ENCODE measurements at places on chromosomes 6 and 20. TPM values are rescaled to one million over a fixed set of nuclear protein-coding genes. Genes with fewer than 3 reads are reported as not detected.

GRCh38 chr6:149646599-149646998, 1.9 kb downstream of the KATNA1 start:
- no peaks in the 10 kb centered on the region for H3K36me3 ChIP-seq
- H3K27ac ChIP-seq = no peak overlapping the region
- H3K27me3 ChIP-seq = no peaks in the 10 kb centered on the region
- H3K4me3 ChIP-seq = peak overlapping the region; percentile 91
- no peak for DNase-seq
- H3K4me1 ChIP-seq = peaks cover 17% of the 10 kb centered on the region

- H3K4me1 ChIP-seq = peaks cover 25% of the 10 kb centered on the region
- no peaks in the 10 kb centered on the region for H3K27me3 ChIP-seq
- no peaks in the 10 kb centered on the region for H3K36me3 ChIP-seq
- DNase-seq = no peak
- H3K27ac ChIP-seq = no peak overlapping the region
Observed at GRCh38 chr6:137808191-137808590, 58.9 kb upstream of the TNFAIP3 start.

DNA sequence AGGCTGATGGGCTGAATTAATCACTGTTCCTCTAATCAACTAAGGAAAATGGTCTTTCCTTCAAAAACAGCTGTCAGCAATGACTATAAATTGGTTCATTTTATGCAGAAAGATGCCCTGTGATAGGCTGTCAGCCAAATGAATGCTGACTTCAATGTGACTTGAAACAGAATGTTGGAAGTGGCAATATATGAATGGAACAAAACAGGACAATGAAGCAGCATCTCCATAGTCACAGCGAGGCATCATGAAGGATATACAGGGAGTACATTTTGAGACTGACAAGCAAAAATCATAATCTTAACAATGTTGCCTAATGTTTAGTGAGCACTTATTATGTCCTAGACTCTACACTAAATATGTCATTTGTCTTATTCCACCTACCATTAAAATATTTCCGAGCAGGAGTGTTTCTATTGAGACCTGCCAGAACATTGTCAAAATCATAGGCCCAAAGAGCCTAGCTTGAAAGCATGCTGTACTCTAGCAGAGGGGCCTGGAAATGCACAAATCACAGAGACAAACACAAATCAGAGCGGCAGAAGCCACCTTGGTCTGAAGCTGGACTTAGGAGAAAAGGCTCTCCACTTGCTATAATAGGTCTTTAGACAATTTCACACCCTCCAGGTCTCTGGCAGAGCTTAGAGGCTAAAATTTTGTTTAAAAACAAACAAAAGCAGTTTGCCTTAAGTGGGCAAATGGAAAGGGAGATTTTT, 63.3 kb downstream of the FAM50B start:
- no peaks in the 10 kb centered on the region for H3K4me1 ChIP-seq
- H3K36me3 ChIP-seq = no peaks in the 10 kb centered on the region
- peaks cover 43% of the 10 kb centered on the region for H3K27me3 ChIP-seq
- DNase-seq = no peak
- H3K4me3 ChIP-seq = no peak overlapping the region

The BTN1A1 gene
- 0.25 TPM for polyA plus RNA-seq

DNA sequence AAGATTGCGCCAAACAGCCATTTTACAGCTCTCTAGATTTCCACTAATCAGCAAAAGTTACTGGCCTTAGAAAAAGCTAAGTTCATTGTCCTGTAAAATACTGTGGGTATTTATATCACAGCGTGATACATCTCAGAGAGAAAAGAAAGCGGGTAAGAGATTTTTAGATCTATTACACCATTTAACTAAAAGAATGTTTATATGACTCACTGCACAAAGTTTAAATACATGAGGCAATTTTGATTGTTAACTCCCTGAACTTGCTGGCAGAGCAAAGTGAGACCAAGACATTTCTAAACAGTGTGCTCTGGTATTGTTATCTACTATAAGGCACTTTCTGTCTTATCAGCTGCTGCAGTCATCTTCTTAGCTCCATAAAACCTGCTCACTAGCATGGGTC, 314.3 kb downstream of the EPHA7 start:
- H3K27ac ChIP-seq = no peak overlapping the region
- no peaks in the 10 kb centered on the region for H3K27me3 ChIP-seq
- H3K4me1 ChIP-seq = no peaks in the 10 kb centered on the region
- H3K4me3 ChIP-seq = no peak overlapping the region
- DNase-seq = no peak
- no peaks in the 10 kb centered on the region for H3K36me3 ChIP-seq

The COL21A1 gene
- not detected for polyA plus RNA-seq

- H3K27me3 ChIP-seq = peaks cover 50% of the 10 kb centered on the region
- DNase-seq = no peak
- H3K27ac ChIP-seq = no peak overlapping the region
- no peak overlapping the region for H3K4me3 ChIP-seq
- no peaks in the 10 kb centered on the region for H3K4me1 ChIP-seq
Observed at GRCh38 chr20:50318710-50319109, 128.1 kb downstream of the CEBPB start.

The ME1 gene
- not detected for polyA plus RNA-seq

- H3K4me1 ChIP-seq = no peaks in the 10 kb centered on the region
- H3K27me3 ChIP-seq = no peaks in the 10 kb centered on the region
- no peaks in the 10 kb centered on the region for H3K36me3 ChIP-seq
Observed at GRCh38 chr6:53640361-53640760, 25.2 kb downstream of the KLHL31 start.

The CGA gene
- polyA plus RNA-seq = not detected

GRCh38 chr6:19432966-19433498, 404.1 kb upstream of the ID4 start:
- H3K27ac ChIP-seq = no peak overlapping the region
- no peaks in the 10 kb centered on the region for H3K4me1 ChIP-seq
- DNase-seq = no peak

- no peak overlapping the region for H3K27ac ChIP-seq
- DNase-seq = no peak
- H3K4me1 ChIP-seq = peaks cover 18% of the 10 kb centered on the region
- no peak overlapping the region for H3K4me3 ChIP-seq
- H3K36me3 ChIP-seq = peaks cover 16% of the 10 kb centered on the region
Observed at GRCh38 chr20:33853507-33853813, 42.3 kb downstream of the CHMP4B start.

DNA sequence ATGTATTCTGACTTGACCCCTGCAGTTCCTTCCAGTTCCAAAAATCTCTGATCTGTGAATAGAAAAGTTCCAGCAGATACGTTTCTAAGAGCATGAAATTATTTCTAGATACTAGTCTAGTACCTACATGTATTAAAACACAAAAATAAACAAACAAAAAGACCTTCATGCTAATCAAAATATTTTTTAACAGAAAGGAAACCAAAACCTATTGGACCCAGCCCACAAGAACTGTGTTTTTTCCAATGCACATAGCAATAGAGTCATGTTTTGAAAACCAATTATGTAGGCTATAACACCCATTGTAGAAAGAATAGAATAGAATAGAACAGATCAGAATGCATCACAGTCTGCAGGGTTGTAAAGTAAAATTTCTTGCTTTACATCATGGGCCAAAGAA, 158.6 kb upstream of the TNFAIP3 start:
- DNase-seq = no peak
- no peaks in the 10 kb centered on the region for H3K36me3 ChIP-seq
- H3K27ac ChIP-seq = peak overlapping the region; percentile 94

DNA sequence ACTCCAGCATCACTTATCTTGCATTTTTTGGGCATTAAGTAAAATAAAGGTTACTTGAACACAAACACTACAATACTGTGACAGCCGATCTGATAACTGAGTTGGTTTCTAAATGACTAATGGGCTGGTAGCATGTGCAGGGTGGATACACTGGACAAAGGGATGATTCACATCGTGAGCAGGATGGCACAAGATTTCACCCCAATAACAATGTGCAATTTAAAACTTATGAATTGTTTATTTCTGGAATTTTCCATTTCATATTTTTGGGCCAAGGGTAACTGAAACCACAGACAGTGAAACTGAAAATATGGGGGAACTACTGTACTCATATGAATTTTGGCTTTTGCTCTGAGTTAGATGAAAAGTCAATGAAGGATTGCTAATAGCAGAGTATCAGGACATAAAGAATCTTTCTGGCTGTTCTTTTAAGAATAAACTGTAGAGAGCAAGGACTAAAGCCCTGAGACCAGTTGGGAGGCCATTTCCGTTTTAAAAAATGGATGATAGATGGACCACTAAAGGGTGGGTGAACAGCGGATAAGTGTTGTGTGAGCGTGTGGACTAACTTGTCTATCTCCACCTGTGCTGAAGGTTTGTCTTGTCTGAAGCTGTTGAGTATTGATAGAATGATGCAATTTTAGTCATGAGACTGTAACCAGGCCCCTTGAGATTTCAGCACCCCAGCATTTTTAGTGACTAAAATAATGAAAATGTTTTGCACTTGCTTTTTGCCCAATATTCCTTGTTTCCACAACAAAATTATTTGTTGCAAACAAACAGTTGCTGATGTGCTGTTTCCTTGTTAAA, 8.2 kb downstream of the SPINT3 start:
- peaks cover 28% of the 10 kb centered on the region for H3K27me3 ChIP-seq
- no peak for DNase-seq
- no peaks in the 10 kb centered on the region for H3K4me1 ChIP-seq
- no peaks in the 10 kb centered on the region for H3K36me3 ChIP-seq
- H3K4me3 ChIP-seq = no peak overlapping the region
- no peak overlapping the region for H3K27ac ChIP-seq

The RAET1G gene
- not detected for polyA plus RNA-seq

Measured in naive B cell (primary cell).